GM06990 (cell line): ENCODE measurements at places on chromosomes 13 and 19.

DNA sequence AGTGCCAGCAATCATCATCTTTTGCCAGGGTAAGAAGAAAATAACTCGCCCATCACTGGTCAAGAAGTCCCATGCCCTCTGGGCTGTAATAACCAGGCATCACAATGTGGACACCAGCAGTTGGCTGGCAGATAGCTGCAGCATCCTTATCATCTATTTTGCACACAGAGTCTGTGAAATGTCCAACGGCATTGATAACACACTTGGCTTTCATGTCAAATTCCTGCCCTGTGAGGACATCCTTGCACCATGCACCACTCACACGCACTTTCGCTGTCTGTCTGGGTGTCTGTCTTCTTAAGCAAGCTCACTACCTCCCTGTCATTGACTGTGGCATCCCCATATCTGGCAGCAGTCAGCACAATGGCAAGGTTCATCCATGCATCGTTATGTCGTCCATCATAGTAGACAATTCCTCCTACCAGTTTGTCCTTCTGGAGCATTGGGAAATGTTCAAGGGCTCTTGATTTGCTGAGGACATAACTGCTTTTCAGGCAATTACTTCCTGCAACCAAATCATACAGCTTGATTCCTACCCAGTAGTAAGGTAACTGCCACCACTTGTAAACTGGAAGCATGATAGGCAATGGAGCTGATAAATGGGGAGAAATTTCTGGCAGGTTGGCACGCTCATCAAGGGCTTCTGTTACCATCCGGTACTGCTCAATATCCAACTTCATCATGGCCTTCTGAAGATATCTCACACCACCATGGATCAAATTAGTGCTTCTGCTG is 6.8 kb upstream of the ZSCAN5A start:
- no peak for DNase-seq

DNA sequence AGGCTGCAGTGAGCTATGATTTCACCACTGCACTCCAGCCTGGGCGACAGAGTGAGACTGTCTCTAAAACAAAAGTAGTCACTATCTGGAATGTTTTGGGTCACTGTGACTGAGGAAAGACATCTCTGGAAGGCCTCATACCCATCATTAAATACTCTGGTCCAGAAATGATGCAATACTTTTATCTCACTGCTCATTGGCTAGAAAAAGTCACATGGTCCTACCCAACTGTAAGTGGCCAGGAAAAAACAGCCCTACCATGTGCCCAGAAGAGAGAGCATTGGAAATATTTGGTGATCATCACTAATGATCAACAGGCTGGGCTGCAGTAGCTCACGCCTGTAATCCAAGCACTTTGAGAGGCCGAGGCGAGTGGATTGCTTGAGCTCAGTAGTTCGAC is 29.8 kb downstream of the PNPLA6 start:
- no peak for DNase-seq

GRCh38 chr19:48511800-48512503 is at the start of gene LMTK3:
LMTK3 (minus strand) TSS chr19:48511835; CDS start chr19:48511576, 259 bp downstream.
- peak; percentile 45 for DNase-seq

DNA sequence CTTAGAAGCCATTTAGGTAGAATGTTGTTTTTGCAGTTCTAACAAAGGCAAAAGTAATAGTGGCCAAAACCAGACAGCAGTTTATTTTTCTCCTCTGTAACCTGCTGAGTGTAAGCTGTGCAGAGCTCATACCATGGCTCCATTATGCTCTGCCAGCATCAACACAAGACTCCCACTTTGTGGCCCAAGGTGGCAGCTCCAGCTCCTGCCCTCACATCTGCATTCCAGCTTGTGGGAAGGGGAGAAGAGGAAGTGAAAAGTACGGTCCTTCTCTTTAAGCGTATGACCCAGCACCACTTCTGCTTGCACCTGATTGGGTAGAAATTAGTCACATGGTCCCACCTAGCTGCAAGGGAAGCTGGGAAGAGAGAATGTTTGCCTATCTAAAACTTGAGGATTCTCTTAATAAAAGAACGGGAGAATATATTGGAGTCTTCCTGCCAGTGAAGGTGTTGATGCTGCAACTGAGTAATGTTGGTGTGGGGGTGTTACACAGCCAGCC is 19.2 kb downstream of the ADGRE1 start:
- no peak for DNase-seq

DNA sequence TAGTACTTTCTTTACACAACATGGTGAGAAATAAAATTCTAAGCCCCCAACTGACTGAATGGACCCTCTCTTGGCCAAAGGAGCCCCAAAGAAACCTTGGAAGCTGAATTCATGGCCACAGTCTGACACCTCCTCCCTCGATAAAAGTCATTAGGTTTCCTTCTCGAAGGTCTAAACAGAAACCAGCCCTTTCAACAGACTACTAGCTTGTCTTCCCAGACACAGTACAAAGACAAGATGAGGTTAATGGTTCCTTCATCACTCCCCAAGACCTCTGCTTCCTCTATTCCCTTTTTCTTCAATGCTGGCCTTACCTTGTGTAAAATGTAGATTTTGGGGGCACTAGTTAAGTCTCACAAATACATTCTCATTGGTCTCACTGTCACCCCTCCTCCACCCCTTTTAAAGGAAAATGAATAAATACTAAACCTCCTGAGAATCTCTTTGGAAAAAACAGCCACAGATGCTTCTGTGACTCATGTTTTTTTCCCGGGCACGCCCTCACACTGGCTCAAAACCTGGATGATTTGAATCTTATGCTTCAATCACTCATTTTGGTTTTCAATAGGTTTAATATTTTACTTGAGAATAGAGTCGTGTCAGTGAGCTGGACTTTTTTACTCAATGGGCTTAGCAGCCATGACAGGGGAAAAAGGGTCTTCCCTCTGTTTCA is 65.8 kb upstream of the MED4 start:
- DNase-seq = no peak

GRCh38 chr13:29210676-29211075 is 384.8 kb downstream of the SLC7A1 start:
- no peak for DNase-seq

GRCh38 chr13:74105871-74106270 is 28.3 kb downstream of the KLF12 start:
- no peak for DNase-seq

DNA sequence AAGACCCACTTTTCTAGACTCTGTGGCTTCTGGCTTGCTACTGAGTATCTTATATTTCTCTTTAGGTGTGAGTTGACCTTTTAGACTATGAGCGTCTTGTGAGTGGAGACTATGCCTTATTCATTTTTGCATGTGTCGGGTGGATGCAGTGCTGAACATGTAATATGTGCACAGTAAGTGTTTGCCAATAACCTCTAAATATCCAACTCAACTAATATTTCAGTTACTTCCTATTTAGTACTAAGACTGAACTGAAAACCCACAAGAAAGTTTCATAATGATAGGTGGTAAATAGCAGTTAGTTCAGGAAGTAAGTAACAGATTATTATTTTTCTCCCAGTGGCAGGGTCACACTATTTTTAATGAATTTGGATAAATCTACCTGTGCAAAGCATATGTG is 269.3 kb downstream of the KCNRG start:
- DNase-seq = peak; percentile 26

- no peak for DNase-seq
These were observed 206.1 kb downstream of the SUCLA2 start for GRCh38 chr13:47794963-47795362.

- no peak for DNase-seq
These were observed 5.0 kb downstream of the RNF225 start for GRCh38 chr19:58400316-58400915.

DNA sequence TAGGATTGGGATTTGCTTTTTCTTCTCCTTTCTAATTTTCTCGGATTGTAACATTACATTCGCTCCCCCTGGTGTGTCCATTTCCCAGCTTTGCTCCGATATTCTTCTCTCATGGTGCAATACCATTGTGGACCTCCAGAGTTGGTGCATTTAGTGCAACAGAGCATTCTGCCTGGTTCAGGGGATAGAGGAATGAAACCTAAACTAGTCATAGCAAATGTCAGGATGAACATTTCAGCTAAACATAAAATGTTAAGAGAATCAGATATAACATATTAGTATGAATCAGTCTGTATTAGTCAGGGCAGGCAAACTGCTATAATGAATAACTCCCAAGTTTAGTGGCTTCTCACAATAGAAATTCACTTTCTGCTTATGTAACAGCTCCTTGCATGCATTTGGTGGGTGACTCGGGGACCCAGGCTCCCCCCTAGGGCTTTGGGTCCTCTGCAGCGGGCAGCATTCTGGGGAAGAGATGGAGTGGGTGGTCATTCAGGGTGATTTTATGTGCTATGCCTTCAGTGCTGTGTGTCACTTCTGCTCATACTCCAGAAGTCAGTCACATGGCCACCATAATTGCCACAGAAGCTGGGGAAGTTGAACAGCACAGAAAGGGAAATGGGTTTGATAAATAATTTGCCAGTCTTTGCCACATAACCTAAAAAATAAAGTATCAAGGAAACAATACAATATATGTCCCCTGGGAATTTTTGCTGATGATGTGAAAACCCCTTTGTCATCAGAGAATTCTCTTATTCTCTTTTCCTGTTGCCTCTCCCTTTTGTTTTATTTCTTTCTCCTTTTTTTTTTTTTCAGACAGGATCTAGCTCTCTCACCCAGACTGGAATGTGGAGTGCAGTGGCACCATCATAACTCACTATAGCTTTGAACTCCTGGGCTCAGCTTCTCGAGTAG is 111.0 kb downstream of the HSPH1 start:
- no peak for DNase-seq

DNA sequence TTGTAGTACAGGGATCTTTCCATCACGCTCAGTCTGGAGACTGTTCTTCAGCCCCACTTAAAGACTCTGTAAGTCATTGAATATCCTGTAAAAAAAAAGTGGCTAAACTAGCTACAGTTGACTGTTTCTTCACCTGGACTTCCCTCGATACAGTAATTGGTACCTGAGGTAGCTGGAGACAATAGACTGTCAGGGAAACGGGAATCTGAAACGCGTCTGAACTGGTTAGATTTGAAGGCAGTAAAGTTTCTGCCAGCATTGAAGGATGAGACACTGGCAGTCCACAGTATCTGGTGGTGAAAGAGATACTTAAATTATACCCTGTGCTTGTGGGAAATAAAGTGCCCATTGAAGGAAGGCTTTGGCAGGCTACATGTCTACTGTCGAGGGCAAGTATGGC is 550.5 kb downstream of the IRS2 start:
- no peak for DNase-seq

- DNase-seq = no peak
These were observed 13.6 kb downstream of the POLR2E start for GRCh38 chr19:1081301-1082164.

GRCh38 chr13:41312176-41312500 is 1.1 kb downstream of the NAA16 start:
- DNase-seq = peak; percentile 28

GRCh38 chr19:35042056-35042730 is 672 bp downstream of the HPN start:
- DNase-seq = no peak

GRCh38 chr19:46975011-46975924 is 44.4 kb upstream of the NPAS1 start:
- no peak for DNase-seq

- no peak for DNase-seq
These were observed 261.9 kb upstream of the SOX21 start for GRCh38 chr13:94974015-94974951.

GRCh38 chr19:32317086-32317485 is 28.3 kb upstream of the ZNF507 start:
- DNase-seq = no peak

DNA sequence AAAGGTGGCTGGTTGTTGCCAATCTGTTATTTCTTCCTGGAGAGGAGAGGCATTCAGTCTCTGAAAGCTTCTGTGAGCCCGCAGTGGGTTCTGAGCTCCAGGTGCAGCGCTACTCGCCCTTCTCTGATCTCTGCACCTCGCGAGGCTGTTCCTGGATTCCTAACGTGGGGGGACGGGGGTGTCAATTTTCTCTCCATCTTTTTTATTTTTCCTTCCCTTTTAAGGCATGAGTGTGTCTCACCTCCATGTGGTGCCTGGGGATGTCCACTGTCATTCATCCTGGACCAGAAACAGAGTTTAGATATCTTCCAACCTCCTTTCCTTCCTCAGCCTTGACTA is 626 bp downstream of the ZNF233 start:
- no peak for DNase-seq

DNA sequence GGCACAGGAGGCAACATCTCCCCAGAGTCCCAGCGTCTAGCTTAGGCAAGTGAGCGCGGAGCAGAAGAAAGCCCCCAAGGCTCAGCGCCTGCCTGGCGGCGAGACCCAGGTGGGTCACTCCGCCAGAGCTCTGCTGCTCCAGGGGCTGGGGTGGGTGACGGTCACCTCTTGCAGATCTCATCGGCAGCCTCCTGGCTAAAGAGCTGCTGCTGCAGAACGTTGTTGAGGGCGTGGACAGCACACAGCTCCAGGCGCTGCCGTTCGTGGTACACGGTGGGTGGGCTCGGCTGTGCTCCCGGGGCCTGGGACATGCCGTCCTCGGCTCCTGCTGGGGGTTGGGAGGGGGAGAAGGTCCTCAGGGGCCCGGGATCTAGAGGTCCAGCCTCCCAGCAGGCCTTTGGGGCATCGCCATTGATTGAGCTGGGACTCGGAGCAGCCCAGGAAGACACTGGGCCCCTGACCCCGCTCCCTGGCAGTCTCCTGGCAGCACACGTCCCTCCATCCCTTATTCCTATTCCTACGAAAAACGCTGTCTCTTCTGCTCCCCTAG is 795 bp downstream of the JOSD2 start:
- no peak for DNase-seq

- no peak for DNase-seq
These were observed 10.4 kb downstream of the ATP4B start for GRCh38 chr13:113647351-113648215.

- no peak for DNase-seq
These were observed 23.4 kb downstream of the RASL11A start for GRCh38 chr13:27293873-27294515.

- no peak for DNase-seq
These were observed 7.0 kb downstream of the RCN3 start for GRCh38 chr19:49534632-49535385.

DNA sequence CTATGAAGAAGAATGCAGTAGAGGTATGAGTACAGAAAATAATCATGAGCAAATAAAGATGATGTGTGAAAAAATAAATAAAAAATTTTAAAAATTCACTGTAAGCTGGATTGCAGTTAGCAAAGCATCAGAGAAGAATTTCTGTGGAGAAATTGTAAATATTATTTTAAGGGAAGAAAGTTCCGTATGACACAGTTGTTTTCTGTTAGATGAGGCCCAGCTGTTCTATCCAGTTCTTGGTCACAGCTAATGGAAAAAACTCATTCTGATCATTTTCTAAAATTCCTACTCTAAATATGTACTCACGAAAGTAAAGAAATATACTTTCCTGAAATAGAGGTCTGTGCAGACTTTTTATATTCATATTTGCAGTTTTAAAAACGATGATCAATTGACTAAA is 578.8 kb downstream of the DCT start:
- DNase-seq = no peak
